GM12891 (cell line): ENCODE measurements at places on chromosomes 6 and 20.

GRCh38 chr6:89221129-89221528, 4.0 kb upstream of the GABRR1 start:
- DNase-seq = no peak

DNA sequence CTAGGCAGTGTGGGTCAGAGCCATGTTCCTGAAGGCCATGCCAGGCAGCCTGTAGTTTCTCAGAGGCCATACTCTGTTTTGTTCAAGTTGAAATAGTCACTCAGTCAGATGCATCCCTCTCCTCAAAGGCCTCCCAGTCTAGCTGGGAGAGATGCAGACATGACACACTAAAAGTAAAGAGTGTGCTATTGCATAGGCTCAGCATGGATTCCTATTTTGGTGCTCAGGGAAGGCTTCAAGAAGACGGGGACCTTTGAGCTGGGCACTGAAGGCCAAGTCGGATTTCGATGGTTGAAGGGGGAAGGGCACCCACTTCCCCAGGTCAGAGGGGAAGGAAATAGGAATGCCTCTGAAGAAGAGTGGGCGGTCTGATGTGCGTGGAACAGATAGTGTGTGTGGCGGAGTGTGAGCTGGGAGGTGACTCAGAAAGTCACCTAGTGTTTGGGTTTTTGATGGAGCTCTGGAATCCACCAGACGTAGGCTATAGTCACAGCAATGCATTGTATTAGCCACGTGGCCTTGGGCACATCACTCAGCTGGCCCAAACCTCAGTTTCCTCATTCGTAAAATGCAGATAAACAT, 3.7 kb downstream of the EPB41L1 start:
- DNase-seq = no peak

- no peak for DNase-seq
Measured at GRCh38 chr6:159017757-159018559, 18.0 kb upstream of the RSPH3 start.

DNA sequence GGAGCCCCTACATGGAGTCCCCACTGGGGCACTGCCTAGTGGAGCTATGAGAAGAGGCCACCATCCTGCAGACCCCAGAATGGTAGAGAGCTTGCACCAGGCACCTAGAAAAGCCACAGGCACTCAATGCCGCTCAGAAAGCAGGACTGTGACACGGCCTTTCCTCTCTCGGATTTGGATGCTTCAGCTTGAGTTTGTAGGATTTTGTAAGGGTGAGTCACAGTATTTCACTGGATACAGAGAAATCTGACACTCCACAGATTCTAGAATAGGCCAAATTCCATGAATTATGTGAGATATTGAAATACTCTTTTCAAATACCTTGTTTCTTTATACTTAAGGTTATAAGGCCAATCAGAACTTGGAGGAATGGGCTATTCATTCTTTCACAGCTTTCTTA, 424.5 kb downstream of the HTR1B start:
- DNase-seq = no peak

- no peak for DNase-seq
Measured at GRCh38 chr6:24329451-24329850, 28.4 kb downstream of the DCDC2 start.

DNA sequence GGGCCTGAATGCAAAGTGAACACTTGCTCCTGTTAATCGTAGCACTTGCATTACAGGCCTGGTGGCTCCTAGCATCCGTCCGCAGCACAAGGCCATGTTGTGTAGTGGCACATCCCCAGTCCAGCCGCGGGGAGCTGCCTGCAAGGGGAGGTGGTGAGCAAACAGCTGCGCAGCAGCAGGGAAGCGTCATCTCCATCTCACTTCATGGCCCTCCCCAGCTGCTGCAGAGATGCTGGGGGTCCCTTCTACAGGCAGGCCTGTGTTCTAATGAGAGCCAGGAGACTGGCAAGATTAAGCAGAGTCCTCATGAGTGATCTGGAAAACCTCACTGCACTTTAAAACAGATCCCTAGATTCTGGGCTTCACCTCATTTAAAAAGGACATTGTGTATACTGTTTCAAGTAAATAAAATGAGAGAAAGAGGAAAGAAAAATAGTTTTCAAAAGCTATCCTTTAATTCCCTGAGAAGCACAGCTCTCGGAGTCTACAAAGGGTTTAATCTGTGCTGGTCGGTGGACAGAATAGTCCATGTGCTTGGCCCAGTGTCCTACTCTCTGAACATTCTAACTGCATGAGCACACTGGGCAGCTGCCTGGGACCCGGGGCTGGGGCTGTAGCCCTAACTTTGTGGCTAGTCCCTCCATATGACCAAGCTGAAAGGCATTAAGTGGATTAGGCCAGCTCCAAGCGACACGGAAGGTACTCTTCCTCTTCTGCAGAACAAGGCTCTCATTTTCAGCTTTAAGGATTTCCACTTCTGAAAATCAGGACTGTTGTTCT, 125.8 kb downstream of the LY86 start:
- no peak for DNase-seq

DNA sequence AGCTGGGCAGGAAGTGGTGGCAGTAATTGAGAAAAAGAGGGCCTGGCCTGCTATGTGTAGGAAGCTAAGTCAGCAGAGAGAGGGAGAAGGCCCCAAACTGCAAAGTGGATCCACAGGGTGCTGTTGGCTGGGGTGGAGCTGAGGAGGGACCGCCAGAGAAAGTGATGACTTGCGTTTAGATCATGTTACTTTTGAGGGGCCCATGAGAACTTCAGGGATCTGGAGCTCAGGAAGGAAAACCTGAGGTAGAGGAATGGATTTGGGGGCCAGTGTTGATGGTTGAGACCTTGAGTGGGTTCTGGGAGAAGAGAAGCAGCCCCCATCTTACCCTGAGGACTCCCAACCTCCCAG, 155.5 kb downstream of the MRPL14 start:
- DNase-seq = no peak

DNA sequence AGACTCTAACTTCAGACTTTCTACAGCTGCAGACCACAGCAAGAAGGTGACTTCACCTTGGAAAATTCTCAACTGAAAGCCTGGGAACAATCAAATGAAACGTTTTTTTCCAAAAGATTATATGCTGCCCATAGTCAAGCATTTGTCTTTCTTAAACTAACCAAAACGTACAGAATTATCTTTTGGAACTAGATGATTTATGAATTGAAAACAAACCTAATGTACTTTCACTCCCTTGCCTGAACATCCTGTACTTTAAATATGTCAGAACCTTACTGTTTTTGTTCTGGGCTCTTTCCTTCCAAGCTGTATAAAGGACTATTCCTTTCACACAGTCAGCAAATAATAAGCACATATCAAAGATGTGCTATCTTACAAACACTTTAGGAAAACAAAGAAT, 62.4 kb upstream of the TNFAIP3 start:
- DNase-seq = no peak

DNA sequence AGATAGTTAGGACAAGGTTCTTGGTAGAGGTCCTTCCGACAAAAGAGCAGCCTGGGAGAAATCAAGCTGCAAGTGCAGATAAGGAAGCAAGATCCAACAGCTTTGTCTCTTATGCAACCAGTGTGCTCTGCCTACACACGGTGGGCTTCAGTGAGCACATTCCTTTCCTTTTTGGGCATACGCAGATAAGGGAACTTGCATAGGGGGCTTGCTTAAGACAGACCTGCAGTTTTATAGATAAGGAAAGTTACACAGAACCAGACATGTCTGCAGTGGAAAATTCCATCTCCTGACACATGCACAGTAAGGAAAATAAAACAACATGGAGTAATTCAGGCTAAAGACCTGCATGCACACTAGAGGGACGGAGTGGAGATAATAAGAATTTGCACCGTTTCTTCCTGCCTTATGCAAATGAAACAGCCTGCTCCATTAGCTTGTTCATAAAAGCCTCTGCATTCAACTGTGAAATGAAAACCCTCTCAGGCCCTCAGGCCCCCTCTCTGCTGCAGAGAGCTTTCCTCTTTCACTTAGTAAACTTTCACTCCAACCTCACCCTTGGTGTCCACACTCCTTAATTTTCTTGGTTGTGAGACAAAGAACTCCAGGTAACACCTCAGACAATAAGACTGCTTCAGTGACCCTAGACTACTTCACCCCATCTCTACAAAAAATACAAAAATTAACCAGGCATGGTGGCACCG, 97.5 kb upstream of the MYLIP start:
- no peak for DNase-seq

- DNase-seq = no peak
Measured at GRCh38 chr20:35523298-35523888, 6.1 kb downstream of the C20orf173 start.

DNA sequence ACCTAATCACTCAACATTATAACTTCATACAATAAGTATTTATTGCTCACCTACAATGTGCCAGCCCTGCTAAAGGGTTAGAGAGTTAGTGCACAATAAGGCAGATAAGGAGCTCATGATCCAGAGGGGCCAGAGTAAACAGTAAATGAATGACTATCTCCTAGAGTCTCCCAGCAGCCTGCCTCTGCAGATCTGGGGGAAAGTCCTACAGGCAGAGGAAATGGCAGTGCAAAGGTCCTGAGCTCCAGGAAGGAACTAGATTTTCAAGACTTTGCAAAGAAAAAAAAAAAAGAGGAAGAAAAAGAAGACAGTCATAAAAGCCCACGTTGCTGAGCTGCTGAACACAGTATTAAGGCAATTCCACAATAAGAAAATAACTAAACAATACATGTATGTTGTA, 160.1 kb downstream of the SIM1 start:
- no peak for DNase-seq

DNA sequence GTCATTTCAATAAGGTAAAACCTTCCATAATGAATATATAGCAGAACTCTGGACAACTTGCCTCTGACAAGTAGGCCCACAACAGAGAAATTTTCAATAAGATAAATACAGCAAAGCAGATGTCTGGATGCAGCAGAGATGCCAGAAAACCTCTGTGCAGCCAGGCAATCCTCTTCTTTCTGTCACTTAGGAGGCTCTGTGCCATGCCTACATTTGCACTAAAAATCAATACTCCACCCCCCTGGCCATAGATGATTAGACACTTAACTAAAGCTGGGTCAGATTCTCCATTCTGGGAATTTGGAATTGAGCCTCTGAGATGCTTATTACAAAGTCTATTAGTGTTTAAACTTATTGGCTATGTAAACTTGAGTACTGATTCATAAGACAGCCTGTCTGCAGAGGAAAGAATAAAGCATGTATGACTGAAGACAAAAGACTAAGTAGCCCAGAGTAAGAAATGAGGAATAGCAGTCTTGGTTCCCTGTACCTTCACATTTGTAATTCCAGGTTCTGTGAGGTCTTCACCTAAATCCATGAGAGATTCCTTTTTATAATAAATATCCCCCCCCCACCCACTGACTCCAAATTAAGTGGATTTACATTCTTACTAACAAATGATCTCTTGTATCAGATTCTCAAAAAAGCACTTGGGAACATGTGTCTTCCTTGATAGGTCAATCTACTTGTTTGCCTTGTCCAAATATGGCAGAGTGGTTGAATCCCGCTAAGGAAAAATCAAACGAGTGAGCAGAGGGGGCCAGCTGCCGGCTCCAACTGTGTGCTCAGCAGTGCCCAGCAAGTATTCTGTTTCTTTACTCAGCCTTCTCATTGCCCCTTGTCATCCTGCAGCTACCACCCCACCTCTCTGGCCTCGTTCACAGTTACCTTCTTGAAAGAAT, 20.4 kb downstream of the MAN1A1 start:
- no peak for DNase-seq

DNA sequence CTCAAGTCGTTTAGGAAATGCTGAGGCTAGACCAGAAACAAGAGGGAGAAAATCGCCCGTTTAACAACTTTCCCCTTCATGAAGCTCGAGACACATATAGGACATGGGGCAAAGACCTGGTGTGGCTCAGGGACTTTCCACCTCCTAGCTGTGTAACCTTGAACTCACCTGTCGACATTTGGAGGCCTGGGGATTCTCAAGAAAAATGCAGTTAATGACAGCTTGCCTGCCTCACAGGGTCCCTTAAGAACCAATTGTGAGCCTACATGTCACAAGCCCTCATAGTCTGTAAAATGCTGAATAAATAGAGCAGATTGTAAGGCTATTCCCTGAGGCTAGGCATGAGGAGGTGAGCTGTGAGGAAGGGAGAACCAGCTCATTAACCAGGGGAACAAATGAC, 35.1 kb downstream of the MGME1 start:
- no peak for DNase-seq

GRCh38 chr6:31035862-31036497, 25.7 kb downstream of the MUC22 start:
- no peak for DNase-seq

DNA sequence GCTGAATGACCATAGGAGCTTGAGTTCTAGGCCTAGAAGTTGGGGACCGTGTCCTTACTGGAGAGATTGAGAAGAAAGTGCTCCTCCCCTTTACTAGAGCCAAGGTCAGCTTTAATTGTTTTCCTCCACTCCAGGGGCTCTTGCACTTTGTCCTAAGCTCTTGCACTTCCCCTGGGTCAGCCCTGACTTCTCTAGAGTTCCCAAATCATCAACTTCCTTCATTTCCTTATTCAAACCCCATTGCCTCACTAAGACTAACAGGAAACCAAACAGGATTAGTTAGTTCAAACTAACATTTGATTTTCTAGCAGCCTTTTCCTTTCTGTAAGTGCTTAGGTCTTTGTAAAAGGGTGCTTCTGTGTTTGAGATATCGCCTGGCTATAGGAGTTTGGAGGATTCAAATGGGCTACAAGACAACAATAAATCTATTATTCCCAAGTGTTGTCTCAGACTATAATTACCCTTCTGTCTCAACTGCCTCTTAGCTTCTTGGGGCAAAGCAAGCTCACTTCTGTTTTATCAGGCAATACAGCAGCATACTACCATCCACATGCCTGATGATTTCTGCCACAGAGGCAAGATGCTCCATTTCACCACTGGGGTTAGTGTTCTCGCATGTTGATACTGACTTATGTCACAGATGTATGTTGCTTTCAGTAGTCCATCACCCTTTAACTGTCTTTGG, 12.8 kb upstream of the DTNBP1 start:
- no peak for DNase-seq

- DNase-seq = no peak
Measured at GRCh38 chr6:55069132-55069781, 105.1 kb upstream of the HCRTR2 start.

DNA sequence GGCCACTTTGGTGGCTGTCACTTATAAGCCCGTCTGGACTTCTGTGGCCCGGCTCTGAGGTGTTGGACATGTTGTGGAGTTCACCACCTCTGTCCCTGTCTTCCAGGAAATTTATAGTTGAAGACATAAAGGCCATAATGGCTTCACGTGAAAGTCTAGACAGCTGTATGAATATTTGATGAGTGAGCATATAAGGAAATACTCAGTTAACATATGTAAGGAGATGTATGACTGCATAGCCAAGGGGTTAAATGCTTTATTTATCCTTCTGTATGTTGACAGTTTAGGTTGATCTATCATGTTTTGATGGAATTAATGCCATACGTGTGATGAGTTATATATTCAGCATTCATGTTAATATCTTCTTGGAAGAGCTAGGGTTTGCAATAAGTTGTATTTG, 16.1 kb downstream of the HIVEP1 start:
- DNase-seq = no peak

DNA sequence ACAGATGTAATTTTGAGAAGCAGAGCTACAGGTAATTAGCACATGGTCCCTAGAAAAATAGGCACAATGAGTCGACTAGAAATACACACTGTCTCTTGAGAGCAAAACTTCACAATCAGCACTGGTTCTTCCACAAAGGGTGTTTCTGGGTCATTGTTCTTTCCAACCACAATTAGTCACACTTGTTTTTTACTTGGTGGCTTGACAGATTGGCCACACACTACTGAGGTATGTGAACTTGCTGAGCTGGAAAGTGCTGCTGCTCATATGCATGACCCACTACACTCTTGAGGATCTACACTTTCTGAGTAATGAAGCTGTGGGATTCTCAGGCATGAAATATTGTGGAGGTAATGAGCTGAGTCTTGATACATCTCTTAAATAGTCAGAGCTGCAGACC, 347.7 kb downstream of the BCKDHB start:
- no peak for DNase-seq
